ENCODE measurements at places on chromosomes 7 and 10.
A peak's percentile ranks its signal among the peaks of the same experiment; 100 is the strongest.

- no peak for DNase-seq
Measured at GRCh38 chr10:72322030-72322279, 32.8 kb downstream of the DNAJB12 start.

- DNase-seq, result no peak
Measured at GRCh38 chr7:16211402-16211925, 209.9 kb downstream of the CRPPA start.

- no peak for DNase-seq
Measured at GRCh38 chr7:105713488-105714465, 132.5 kb upstream of the EFCAB10 start.

- no peak for DNase-seq
Measured at GRCh38 chr10:95447685-95448084, 113.5 kb downstream of the SORBS1 start.

DNA sequence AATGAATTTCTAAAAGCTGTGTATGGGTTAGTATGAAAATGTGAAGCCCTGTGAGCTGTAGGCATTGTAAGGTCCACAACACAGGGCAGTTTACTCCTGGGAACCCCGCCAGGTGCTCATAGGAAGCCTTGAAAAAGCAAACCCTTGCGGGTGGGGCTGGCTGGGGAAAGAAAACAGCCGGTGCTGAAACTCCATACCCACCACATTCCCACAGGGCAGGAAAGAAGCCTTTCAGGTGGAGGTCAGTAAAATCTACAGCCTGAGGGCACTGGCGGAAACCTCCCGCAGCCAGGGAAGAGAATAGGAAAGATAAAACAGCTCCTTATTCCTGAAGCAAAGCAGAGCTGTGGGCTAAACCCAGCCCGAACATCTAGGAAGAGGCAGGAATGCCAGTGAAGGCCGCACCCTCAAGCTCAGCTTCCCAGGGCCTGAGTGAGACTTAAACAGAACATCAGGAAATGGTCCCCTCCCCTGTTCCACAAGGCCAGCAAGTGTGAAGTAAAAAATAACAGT is 34.7 kb downstream of the PODXL start:
- DNase-seq, result no peak

- no peak for DNase-seq
Measured at GRCh38 chr10:127009366-127009765, 104.1 kb downstream of the DOCK1 start.

DNA sequence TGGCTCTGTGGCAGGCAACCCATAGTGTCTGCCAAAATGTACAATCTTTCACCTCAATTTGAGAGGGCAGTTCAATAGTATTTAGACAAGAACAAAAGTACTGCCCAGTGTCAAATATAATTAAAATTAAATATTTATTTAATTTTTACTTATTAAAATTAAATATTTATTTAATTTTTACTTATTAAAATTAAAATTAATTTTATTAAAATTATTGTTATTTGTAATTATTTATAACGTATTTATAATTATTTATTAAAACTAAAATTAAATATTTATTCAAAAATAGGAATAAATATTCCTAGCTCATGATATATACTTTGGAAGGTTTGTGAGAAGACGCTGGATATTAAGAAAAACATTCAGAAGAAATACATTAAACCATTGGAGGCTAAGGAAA is 93.7 kb upstream of the CAV2 start:
- no peak for DNase-seq

DNA sequence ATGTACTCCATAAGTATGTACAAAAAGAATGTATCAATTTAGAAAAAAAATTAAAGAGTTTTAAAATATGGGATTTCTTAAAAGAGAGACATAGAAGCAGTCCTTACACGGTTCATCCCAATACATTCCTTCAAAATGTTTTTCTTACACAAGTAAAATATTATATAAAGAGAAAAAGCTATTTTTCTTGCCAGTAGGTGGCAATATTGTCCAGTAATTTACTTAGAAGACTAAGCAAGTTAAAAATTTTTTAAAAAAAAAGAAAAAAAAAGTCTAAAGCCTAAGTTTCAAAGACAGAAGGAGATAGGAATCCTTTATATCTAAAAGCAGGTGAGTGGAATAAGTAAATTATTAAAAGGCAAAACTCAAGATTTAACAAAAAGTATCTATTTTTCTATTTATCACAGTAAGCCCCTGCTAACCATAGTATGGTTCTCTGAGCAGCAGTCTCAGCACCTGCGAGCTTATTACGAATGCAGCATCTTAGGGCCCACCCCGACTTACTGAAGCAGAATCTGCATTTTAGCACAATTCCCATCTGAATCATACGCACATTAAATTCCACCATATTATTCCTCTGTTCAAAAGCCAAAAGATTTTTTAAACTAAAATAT is 240.6 kb downstream of the DGKI start:
- DNase-seq, result no peak

DNA sequence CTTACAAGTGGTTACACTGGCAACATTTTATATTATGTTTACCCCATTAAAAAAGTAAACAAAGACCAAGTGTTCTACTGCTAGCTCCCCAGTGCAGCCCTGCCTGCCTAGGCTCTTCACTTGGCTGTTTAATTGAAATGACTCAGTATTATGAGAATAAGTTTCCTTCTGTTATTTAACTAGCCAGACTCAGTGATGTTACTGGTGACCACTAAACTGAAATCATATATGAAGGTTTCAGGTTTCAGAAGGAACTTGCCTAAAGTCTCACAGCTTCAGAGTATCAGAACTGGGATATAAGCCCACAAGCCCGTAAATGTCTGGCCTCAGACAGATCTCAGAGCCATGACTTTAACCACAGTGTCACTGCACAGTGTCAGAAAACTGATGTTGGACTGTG is 66.8 kb upstream of the EXOC4 start:
- no peak for DNase-seq

GRCh38 chr7:117019786-117020590 is 66.7 kb downstream of the ST7 start:
- no peak for DNase-seq

DNA sequence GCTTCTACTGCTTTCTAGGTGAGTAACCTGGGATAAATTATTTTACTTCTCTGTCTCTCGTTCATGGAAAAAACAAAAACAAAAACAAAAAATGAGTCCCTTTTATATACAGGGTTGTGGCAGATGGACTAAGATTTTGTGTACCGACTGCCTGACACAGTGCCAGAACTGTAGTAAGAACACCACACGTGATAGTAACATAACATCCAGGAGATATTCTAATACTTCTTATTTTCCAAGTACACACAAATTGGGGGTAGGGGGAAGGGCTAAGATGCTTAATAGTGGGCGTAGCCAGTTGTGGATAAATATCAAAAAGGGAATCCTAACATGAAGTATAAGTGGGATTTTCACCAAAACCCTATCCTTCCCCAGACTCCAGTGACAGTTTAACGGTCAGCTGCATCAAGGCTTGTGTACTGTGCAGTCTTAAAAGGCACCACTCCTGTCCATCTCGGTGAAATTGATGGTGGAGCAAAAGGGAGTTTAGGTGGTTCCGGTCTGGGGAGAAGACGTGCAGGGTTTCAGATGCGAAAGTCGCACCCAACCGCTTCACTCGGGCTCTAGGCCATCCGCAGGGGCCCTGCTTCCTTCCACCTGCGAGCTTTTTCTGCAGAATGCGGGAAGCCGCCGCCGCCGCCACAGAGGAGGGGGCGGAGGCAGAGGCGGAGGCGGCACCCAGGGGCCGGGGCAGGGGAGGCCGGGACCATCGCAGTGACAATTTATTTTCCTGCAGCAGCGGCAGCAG is at the start of gene STAMBPL1:
STAMBPL1 (plus strand) TSS at position 712 of the 748 bp plus-strand sequence. CDS start 21,464 bp downstream, outside the sequence.
- DNase-seq, result peak; percentile 45

GRCh38 chr7:151456782-151457181 is 16.8 kb upstream of the CRYGN start:
- DNase-seq, result no peak

GRCh38 chr10:73529089-73529832 is 33.4 kb upstream of the PPP3CB start:
- DNase-seq, result peak; percentile 2

- DNase-seq, result no peak
Measured at GRCh38 chr7:134184767-134185166, 57.6 kb downstream of the LRGUK start.

GRCh38 chr10:772227-772637 is 82.8 kb upstream of the DIP2C start:
- DNase-seq, result no peak

GRCh38 chr10:50540069-50540825 is 83.5 kb downstream of the SGMS1 start:
- no peak for DNase-seq

DNA sequence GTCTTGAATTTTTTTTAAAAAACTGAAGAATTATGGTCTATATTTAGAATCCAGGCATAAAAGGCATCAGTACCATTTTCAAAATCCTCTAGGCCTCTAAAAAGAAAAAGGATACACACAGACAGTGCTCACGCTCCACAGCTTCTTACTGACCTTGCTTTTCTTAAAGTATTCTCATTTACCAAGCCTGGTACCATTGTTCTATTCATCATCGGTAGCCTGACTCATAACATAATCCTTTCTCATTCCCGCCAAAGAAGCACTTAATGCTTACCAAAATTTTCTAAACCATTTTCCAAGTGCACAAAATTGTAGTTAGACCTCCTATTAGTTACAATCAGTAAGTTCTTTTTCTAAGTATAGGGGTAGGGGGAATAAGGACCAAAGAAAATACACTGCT is 54.6 kb downstream of the ATE1 start:
- DNase-seq, result no peak

DNA sequence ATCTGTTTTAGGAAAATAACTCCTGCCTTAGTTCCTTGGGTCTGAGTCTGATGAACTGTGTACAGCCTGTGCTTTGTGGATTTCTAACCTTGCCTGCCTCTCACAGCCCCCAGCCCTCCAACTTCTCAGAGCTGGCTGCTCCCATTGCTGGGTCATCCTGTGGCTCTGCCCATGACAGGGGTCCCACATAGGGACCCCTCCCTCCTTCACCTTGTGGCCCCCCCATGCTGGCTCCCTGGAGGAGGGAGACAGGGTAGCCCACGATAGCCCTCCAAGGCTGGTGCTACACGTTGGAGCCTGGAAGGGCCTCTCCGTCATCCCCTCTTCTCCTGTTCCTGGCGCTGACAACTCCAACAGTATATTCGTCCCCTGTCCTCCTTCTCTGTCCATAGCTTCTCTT is 2.8 kb upstream of the DENND2A start:
- DNase-seq, result no peak

GRCh38 chr10:71302874-71303568 is 16.0 kb upstream of the SLC29A3 start:
- no peak for DNase-seq

DNA sequence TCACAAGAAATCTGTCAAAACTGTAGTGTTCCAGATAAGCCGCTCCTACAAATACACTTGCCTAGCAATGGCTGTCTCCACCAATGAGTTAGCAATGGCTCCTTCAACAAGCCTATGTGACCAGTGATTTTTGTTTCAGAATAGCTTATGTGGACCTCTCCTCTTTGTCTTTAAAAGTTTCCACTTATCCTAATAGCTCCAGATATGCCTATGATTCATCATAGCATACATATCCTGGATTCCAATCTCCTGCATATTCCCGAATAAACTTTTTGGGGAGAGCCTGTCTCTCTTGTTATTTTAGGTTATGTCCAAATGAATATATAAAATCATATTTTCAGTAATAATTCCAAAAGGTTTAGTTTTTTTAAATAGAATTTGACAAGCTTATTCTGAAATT is 510.6 kb downstream of the ARL4A start:
- no peak for DNase-seq

- no peak for DNase-seq
Measured at GRCh38 chr10:30439931-30440330, 5.9 kb downstream of the MAP3K8 start.

DNA sequence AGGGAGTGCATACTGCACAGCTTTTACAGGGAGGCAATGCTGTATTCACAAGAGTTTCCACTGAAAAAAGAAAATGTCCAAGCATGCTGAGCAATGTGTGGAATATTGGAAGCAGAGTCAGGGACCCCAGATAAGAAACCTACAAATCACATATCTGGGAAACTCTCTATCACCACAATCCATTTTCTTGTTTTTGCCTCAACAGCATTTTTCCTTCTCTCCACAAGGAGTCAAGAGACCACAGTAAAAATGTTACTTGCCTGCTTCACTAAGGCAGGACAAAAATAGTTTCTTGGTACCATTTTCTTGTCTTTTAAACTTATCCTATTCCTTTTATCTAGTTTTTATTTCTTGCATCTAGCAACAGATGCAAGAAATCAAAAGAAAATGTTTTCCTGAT is 19.5 kb upstream of the PDE1C start:
- DNase-seq, result no peak

- DNase-seq, result no peak
Measured at GRCh38 chr10:31343551-31343950, 24.5 kb downstream of the ZEB1 start.

- no peak for DNase-seq
Measured at GRCh38 chr10:70866424-70866823, 21.9 kb downstream of the PCBD1 start.

DNA sequence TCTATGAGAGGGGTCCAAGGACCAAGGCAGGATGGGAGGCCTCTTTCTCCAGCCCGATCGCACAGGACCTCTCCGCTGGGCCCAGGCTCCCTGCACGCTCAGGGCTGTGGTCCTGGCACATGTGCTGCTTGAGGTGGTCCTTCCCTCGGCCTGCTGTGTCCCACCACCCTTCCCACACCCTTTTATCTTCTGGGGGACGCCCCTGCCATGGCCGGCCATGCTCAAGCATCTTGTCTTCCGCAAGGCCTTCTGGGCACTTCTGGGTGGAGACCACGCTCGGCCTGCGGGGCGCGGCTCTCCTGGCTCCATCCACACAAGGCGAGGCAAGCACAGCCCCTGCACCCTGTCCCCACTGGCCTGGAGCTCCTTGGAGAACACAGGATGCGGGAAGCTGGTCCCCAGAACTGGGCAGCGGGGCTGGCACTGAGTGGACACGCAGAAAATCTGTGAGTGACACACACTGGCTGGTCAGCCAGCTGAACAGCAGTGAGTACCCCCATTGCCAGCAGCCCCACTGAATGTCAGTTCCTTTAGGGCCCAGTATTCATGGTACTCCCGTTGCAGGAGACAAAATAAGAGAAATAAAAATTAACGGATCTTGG is 115.9 kb downstream of the TCERG1L start:
- DNase-seq, result no peak

DNA sequence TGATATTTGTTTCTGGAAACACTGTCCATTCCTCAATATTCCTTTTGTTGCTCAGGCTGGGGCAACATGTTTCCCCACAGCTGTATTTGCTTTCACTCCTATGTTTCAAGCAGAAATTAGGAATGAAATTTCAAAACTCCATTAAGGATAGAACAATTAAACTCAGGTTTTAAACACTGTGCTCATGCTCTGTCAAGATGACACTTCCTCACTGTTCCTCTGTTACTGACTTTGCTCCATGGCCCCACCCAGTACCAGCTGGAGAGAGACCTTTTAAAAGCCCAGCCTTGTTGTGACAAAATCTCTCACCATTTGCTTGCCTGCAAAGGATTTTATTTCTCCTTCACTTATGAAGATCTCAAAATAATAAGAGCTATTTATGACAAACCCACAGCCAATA is 197.4 kb downstream of the ELMO1 start:
- no peak for DNase-seq

All from stimulated activated CD8-positive, alpha-beta memory T cell treated with anti-CD3 and anti-CD28 coated beads, Interleukin-7, amount 100 ng/mL, for 1 hour (primary cell).